Stimulated activated CD4-positive, alpha-beta T cell treated with anti-CD3 and anti-CD28 coated beads, Interleukin-12 subunit alpha, Interleukin-12 subunit beta, amount 100 ng/mL, for 24 hours (primary cell): ENCODE measurements at places on chromosomes 12 and 14.

DNA sequence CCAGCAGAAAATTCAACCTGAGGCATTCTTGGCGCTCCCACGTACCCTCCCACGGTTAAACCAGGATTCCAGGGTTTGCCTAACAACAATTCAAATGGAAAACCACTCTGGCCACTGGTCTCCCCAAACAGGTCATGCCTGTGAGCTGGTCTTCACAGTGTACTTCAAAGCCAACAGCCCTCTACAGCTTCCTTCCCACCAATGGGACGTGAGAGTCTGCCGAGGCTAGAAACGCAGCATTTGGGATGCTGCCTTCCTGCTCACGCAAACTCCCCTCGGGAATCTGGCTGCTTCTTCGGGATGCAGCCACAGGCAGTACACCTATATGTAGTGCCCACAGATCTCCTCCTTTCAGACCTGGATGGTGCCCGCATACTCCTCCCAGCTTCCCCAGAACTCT, 149.1 kb downstream of the KLHL28 start:
- DNase-seq = no peak

- no peak for DNase-seq
Observed at GRCh38 chr12:65293735-65294134, 15.3 kb downstream of the MSRB3 start.

GRCh38 chr12:101832030-101832429, 1.3 kb upstream of the GNPTAB start:
- no peak for DNase-seq

- DNase-seq = no peak
Observed at GRCh38 chr14:92475037-92475436, 38.5 kb upstream of the RIN3 start.

DNA sequence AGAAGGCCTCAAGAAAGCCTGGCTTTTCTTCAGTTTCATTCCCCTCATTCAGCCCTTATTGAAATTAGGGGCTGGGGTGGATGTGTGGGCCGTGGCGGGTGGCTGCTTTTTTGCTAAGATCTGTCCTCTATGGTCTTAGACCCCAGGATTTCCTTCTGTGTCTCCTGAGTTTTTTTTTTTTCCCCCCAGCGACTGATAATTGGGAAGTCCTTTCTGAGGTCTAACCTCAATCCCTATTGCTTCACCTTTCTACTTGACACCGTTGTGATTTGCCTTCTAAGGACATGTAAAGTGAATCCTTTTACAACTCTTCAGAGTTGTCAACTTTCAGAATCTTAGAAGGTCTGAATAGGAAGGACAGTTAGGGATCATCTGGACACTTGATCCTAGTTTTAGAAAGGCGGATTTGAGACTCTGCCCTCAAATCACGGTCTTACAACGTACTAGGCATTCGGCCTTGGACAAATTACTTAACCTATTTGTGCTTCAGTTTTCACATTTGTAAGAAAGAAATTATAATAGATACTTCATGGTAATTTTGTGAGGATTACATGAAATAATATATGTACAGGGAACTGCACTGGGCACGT, 4.4 kb downstream of the GPR84 start:
- no peak for DNase-seq

DNA sequence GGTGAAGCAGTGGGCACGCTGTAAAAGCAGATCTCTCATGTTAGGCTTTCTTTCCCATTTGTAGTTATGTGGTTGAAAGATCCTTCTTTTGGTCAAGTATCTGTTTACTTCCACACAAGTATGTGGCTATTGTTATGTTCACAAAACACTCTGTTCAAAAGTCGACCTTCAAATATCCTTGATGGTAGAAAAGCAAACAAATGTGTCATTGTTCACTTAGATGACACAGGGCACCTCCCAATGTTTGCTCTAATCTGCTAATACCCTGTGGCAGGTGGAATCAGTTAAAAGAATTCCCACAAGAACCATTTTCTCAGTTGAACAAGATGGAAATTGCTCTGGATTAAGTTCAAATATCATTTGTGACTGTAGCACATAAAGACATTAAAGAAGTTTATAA, 43.6 kb upstream of the NAA30 start:
- no peak for DNase-seq

DNA sequence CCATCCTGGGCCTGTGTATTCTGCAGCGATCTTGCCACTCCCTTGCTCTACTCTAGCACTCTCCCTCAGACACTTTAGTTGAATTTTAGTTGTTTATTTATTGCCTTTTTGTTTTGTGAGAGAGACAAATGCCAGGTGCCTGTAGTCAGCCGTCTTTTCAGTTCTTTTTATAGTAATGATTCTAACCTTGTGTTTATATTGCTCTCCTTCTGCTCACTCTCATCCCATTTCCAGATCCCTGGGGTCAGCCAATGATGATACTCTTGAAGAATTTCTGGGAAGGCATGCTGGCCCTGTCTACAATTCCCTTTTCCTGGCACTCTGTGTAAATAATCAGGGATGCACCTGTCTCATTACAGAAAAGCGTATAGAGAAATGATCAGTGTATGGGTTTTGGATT, 334.1 kb upstream of the MIS18BP1 start:
- DNase-seq = no peak

DNA sequence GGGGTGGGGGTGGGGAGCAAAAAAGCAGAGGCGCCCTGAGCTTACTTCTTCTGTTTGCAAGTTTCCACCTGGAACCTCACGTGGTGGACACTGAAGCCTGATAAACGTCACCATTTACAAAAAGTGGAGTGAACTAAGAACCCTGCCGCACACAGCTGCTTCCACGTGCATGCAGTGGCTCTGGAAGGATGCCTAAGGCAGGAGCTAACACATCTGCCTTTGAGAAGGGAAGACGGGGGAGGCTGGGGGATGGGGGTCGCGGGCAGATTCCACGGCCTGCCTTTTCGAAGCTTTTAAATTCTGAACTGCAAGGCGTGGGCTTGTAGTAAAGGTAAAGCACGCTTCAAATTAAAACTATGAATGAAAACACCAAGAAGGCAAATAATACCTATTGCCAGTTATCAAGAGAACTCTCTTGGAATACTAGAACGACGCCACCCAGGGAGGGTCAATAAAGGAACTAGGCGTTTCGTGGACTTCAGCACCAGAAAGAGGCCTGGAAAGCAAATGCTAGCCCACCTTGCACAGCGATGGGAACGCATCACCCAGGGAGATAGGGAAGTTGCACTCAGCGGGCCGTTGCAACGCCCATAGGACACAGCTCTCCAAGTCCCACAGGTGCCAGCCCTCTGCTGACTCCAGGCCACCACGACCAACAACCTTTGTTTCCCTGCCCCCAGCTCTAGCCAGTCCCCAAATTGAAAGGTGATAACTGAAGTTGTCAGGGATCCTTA, 61.8 kb downstream of the TESC start:
- DNase-seq = no peak

DNA sequence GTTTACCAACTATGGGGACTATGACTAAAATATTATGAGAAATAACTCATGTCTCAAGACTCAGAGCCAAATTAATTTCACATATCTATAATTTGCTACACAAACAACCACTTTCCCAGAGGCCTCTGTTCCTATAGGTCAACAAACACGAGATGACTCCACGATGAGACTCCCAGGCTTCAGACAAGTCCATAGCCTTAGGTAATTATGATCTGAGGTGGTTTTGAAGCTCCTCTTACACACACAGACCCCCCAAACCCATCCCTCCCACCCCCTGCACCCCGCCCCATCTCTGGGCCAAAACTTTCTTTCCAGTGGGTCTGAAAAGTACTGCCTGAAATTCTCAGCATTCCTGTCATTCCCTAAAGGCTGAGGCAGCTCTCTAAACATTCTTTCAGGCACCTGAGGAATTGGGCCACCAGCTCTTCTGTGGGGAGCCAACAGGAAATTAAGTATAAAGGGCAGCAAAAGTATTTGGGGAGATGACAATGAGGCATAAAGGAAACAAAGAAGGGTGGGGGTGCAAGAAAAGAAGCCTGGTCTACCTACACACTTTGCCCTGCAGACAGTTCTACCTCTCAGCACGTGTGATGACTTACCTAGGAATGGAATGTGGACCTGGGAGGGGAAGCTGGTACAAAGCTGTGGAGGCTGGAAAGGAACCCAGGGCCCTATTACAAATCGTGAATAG, 143.6 kb downstream of the PAWR start:
- DNase-seq = no peak

DNA sequence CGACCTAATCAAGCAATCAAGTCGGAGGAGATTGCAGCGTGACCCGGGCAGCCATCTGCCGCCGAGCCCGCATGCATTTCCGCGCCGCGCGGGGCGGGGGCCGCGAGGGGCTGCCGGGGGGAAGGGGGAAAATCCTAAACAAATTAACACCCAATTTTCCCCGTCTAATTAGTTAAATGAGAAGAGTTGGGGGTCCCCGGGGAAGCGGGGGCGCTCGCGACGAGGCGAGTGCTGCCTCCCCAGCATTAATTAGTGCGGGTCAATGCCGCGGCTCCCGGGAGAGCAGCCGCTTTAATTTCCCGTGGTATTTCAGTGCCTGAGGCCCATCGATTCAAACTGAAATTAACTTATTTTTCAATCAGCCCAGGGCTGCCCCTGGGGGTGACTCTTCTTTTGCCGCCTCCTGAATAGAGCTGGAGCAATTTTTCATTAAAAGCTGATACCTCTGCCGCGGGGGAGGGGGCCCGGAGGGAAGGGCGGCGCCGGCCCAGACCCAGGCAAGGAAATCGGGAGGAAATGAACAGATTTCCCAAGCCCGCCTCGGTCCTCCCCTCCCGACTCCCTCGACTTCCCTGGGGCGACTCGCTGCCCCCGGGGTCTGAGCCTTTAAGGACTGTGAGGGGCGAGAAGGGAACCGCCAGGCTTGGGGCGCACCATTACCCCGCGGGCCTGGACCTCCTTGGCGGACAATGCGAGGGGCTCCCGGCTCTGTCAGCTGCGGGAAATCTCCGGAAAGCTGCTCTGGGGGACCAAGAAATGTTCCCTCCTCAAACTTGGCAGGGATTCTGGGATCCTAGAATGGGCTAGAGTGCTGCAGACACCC, 18.9 kb downstream of the VSX2 start:
- no peak for DNase-seq

DNA sequence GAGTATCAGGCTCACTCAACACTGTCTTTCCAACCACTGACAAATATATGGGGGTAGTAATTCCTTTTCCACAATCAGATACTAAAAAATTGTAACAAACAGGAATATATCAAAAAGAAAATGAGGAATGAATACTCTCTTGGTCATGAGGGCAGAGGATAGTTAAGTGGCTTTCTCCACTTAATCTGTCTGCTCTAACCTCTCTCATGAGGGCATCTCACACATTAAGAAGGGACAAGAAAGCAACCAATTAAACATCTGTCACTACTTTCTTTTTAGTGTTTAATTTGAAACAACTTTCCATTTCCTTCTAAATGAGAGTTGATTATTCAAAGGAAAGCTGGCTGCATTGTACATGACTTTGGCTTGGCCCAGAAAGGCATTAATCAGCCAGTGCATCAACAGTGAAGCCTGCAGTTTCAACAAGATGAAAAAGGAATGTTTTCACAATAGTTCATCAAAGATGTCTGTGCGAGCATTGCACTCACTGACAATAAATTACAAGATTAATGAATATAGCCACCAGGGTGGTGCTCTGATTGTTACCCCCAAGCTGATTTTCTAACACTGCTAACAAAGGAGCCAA, 142.0 kb downstream of the SEC23A start:
- no peak for DNase-seq

DNA sequence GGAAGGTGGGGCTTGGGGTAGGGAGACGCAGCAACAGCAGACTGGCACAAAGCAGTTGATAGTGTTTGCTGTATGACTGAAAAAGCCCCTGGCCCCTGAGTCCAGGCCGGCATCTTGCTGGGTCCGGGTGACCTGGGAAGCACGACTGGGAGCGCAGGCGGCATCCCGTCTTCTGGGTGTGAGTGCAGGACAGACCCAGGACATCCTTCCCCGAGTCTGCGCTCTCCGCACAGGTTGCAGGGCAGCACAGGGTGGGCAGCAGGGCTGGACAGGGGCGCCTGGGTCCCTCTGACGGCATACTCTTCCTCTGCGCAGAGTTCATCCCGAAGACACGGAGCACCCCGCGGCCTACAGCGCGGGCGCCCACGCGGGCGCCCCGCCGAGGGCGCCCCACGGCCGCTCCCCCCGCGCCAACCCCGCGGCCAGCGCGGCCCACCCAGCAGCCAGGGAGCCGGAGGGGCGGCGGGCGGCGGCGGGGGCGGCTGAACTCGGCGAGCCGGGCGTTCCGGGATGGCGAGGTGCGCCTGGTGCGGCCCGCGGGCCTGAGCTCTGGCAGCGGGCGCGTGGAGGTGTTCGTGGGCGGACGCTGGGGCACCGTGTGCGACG, 9.2 kb upstream of the CYP46A1 start:
- no peak for DNase-seq

DNA sequence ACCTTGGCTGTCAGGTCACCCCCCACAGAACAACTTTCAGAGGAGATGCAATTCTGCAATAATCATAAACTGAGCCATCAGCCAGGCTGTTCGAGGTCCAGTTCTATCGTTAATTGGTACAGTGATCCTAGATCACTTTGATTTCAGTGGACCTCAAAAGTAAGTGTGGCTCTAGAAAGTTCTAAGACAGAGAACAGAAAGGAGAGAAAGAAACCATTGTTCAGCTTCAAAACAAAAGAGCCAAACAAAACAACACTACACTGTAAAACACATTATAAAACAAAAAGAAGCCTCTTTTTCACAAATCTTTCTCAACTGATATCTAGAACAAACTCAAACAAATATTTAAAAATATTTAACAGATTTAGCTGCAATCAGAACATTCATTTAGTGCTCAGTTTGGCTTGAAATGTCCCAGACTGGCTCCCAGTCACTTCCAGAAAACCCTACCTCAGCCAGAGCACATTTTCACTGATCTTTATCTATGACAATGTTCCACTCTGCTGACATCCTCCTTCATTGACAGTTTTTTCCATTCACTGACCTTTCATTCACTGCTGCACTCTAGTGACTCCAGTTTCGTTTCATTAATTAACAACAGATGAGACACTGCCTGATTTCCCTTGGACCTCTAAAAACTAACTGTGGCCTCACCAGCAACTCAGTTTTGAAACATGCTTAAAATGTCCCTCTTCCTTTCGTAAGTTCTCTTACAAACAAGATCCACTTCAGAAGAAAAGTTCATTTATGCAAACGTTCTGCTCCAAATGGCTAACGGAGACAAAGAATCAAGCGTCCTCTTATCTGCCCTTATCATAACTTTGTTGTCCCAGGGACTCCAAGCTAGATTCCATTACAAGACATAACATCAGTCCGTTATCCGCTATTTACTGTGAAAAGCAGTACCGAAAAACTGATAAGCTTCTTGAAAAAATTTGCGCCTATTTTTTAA, 56.8 kb downstream of the DUSP16 start:
- no peak for DNase-seq

- no peak for DNase-seq
Observed at GRCh38 chr12:129520739-129521138, 383.1 kb downstream of the TMEM132D start.
